ENCODE measurements at places on chromosomes 12 and 14. TPM values are rescaled to one million over a fixed set of nuclear protein-coding genes. Genes with fewer than 3 reads are reported as not detected.

The KRT6A gene
- total RNA-seq: 0.95 TPM

DNA sequence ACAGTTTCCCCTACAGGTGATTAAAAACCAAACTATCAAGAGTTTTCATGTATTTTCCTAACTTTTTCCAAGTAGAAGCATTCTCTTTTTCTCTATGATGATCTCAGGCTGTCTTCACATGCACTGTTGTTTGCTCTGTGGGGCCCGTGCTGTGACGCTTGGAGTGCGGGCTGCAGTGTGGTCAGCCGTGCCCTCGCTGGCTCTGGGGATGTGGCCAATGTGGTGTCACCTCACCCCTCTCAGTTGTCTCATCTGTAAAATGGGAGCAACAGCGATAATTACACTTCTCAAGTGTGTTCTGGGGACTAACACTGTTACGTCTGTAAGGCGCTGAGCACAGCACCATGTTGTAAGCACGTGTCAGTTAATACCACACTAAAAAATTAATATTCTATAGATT is 28.6 kb downstream of the DDX51 start:
- no peak for DNase-seq
- no peak overlapping the region for H3K4me3 ChIP-seq

The ENDOU gene
- total RNA-seq: not detected

DNA sequence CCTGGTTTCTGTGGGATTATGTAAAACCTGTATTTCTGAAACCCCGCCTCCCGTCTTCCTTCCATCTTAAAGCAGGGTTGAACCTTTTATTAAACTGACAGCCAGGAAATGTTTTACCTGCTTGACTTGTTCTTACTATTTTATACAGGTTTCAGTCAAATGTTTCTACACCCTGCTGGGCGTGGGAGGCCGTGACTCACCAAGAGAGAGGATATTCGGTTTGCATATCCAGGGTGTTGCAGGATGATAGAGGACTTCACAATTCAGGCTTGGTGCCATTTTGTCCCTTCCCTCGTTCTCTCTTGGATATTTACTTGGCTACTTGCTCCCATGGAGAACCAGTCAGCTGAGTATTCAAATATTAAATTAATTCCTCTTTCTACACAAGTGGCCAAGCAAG is 69.7 kb downstream of the ARF6 start:
- H3K27me3 ChIP-seq: no peaks in the 10 kb centered on the region
- H3K27ac ChIP-seq: no peak overlapping the region
- H3K4me3 ChIP-seq: no peak overlapping the region
- no peak for DNase-seq
- peaks cover 7% of the 10 kb centered on the region for H3K4me1 ChIP-seq

- no peak overlapping the region for H3K27ac ChIP-seq
- no peak overlapping the region for H3K4me3 ChIP-seq
- H3K27me3 ChIP-seq: no peaks in the 10 kb centered on the region
- DNase-seq: no peak
- no peaks in the 10 kb centered on the region for H3K36me3 ChIP-seq
Observed at GRCh38 chr12:87253157-87253556, 776.0 kb downstream of the C12orf50 start.

GRCh38 chr14:95515596-95516552 is 576 bp downstream of the SYNE3 start:
- H3K4me1 ChIP-seq: peaks cover 49% of the 10 kb centered on the region
- H3K4me3 ChIP-seq: peak overlapping the region; percentile 60
- no peak overlapping the region for H3K27ac ChIP-seq
- DNase-seq: peak; percentile 27
- no peaks in the 10 kb centered on the region for H3K36me3 ChIP-seq

The POTEM gene
- total RNA-seq: not detected

DNA sequence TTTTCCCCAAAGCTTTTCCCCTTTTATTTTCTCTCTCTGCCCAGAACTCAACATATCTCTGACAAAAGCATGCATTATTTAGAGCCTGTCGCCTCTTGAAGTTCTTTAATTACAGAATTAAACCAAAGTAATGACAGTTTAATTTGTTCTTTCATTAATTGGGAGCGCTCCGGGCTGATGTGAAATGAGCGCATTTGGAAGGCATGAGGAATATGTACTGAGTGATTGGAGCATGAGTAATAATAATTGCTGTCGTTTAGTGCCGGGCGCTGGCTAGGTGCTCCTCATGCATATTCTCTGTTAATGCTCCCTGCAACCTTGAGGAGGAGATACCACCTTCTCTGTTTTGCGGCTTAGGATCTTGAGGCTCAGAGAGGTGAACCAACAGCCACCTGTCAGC is 120.5 kb downstream of the SLC25A47 start:
- peak; percentile 64 for DNase-seq
- H3K4me3 ChIP-seq: no peak overlapping the region
- peaks cover 44% of the 10 kb centered on the region for H3K4me1 ChIP-seq
- no peaks in the 10 kb centered on the region for H3K36me3 ChIP-seq

The GPR132 gene
- 2.2 TPM for total RNA-seq

DNA sequence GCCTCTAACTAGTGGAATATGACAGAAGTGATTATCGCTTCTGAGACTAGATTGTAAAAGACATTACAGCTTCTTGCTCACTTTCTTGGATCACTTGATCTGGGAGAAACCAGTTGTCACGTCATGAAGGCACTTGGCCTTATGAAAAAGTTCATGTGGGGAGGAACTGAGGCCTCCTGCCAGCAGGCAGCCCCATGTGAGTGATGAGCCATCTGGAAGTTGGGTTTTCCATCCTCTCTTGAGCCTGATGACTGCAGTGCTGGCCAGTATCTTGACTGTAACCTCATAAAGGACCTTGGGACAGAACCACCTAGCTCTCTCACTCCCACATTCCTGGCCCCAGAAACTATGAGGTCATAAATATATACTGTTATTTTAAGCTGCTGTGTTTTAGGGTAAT is 28.0 kb downstream of the TTLL5 start:
- peaks cover 13% of the 10 kb centered on the region for H3K36me3 ChIP-seq
- H3K4me3 ChIP-seq: no peak overlapping the region
- H3K4me1 ChIP-seq: no peaks in the 10 kb centered on the region
- no peaks in the 10 kb centered on the region for H3K27me3 ChIP-seq
- peak; percentile 26 for DNase-seq

GRCh38 chr12:127290251-127290650 is 976.7 kb upstream of the TMEM132C start:
- no peak overlapping the region for H3K27ac ChIP-seq
- DNase-seq: no peak
- no peak overlapping the region for H3K4me3 ChIP-seq
- no peaks in the 10 kb centered on the region for H3K27me3 ChIP-seq
- H3K4me1 ChIP-seq: peaks cover 7% of the 10 kb centered on the region

- no peaks in the 10 kb centered on the region for H3K36me3 ChIP-seq
- no peak overlapping the region for H3K4me3 ChIP-seq
- DNase-seq: no peak
- H3K4me1 ChIP-seq: no peaks in the 10 kb centered on the region
- H3K27me3 ChIP-seq: no peaks in the 10 kb centered on the region
Observed at GRCh38 chr12:131547555-131547954, 163.3 kb upstream of the SFSWAP start.

The GUCY2C gene
- 0.09 TPM for total RNA-seq

GRCh38 chr12:28083840-28084678 is 106.2 kb upstream of the CCDC91 start:
- no peak for DNase-seq
- H3K36me3 ChIP-seq: no peaks in the 10 kb centered on the region

GRCh38 chr12:123115409-123116121 is 35.3 kb downstream of the PITPNM2 start:
- H3K27me3 ChIP-seq: no peaks in the 10 kb centered on the region
- peak; percentile 97 for DNase-seq
- no peaks in the 10 kb centered on the region for H3K36me3 ChIP-seq
- peak overlapping the region; percentile 17 for H3K27ac ChIP-seq

DNA sequence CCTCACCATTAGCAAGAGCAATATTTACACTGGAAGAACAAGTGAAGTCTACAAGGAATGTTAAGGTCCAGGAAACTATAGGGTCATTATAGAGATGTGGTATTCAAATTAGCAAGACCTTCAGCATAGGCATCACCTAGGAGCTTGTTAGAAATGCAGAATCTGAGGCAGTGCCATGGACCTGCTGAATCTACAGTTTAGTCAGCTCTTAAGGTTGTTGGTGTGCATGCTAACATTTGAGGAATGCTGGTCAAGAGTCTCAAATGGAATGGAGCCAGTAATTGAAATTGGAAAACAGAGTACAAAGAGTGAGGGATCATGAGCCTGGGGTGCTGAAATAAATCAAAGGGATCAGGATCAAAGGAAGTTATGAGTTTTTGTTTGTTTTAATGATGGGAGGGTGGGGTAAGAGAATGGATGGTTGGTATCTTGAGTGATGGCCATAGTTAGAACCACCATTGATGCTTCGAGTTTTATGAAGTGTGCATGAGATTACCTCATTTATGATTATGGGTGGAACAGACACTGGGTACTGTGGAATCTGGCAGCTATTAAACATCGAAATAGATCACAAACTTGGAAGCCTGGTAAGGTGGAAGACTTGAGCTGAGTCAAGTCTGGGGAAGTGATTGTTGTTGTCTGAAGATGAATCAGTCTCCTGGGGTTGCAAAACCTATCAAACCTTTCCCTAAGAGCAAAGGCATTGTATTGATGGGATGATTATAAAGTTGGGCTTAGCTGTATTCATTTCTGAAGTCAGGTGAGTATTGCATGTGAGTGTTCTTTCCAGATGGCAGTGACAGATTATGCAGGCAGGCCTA is 323.3 kb upstream of the E2F7 start:
- no peaks in the 10 kb centered on the region for H3K4me1 ChIP-seq
- no peak overlapping the region for H3K4me3 ChIP-seq
- peak; percentile 44 for DNase-seq

DNA sequence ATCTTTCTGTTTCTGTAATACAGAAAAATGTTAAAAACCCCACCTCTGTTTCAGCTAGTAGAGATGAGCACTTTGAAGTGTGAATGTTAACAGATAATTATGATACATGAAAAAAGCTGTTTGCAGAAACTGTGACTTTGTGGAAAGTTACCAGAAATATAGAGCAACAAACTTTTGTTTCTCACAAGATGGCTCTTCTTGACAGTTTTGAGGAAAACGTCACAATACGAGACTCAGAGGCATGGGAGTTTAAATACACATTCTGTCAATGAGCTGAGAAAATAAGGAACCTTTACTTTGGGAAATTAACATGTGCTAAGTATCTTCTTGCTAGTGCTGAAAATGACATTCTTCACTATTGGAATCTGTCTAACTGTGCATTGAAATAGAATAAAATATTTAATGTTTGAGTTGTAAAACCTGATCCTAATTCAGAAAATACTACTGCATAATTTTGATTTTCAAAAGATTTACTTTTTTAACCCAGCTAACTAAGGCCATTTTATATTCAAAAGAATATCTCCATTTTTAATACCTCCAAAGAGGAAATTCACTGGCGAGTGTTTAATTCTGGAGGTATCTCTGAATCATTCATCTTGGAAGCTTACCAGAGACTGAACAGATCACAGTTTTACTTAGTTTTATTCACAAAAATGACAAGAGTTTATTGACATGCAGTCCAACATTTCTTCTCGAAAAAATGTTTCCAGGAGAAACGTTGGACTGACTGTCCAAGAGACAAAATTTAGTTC is 308.9 kb upstream of the LRFN5 start:
- H3K4me3 ChIP-seq: no peak overlapping the region
- H3K27ac ChIP-seq: no peak overlapping the region
- DNase-seq: peak; percentile 1
- no peaks in the 10 kb centered on the region for H3K27me3 ChIP-seq

DNA sequence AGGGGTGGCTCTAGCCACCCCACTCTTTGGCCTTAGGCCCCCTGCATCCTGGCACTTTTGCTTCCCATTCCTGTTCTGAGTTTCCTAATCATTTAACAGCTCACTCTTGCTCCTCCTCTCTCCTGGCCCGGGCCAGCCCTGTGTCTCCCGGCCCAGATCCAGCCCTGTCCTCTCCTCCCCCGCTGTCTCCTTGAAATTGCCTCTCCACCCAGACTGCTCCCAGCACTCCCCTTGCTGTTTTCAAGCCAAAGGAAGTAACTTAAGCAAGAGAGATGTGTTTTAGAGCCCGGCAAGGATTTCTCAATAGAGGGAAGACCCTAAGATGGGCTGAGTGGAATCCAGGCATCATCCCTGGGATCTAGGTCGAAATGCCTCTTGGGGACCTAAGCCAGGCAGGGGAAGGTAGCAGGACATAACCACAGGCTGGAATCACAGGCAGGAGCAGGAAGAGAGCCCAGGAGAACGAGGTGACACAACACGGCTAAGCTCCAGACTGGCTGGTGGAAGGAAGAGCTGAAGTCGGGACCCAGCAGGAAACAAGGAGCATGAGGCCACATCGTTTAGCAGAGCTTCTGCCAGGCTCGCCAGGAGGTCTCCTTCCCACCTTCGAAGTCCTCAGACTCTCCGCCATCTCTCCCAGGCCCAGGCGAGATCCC is 2.0 kb upstream of the LRP1-AS start:
- peaks cover 31% of the 10 kb centered on the region for H3K36me3 ChIP-seq
- no peak overlapping the region for H3K4me3 ChIP-seq
- DNase-seq: no peak
- peaks cover 50% of the 10 kb centered on the region for H3K4me1 ChIP-seq

GRCh38 chr14:69317102-69317755 is 57.3 kb downstream of the GALNT16 start:
- H3K4me3 ChIP-seq: no peak overlapping the region
- no peaks in the 10 kb centered on the region for H3K36me3 ChIP-seq
- peaks cover 10% of the 10 kb centered on the region for H3K4me1 ChIP-seq
- DNase-seq: peak; percentile 99

DNA sequence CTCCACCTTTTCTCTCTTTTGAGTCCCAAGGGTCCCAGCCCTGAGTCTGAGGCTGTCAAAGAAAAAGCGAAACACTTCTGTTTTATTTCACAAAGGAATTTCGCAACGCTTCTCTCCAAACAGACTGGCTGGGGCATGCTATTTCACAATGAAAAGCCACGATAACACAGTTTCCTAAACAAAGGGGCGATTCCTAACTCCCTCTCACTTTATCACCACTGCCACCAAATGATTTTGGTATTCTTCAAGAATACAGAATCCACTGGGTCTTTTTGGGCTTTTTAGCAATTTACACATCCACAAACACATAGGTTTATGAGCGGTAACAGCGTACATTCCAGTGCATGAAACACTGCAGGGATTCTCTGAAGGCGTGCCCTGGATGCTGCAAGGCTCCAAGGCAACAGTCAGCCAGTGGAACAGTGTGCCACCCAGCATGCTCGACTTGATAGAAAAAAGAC is 161.2 kb downstream of the DAD1 start:
- H3K27ac ChIP-seq: no peak overlapping the region
- H3K4me1 ChIP-seq: peaks cover 29% of the 10 kb centered on the region
- no peaks in the 10 kb centered on the region for H3K36me3 ChIP-seq
- peak overlapping the region; percentile 37 for H3K4me3 ChIP-seq
- H3K27me3 ChIP-seq: peaks cover 11% of the 10 kb centered on the region

The PIK3C2G gene
- not detected for total RNA-seq

DNA sequence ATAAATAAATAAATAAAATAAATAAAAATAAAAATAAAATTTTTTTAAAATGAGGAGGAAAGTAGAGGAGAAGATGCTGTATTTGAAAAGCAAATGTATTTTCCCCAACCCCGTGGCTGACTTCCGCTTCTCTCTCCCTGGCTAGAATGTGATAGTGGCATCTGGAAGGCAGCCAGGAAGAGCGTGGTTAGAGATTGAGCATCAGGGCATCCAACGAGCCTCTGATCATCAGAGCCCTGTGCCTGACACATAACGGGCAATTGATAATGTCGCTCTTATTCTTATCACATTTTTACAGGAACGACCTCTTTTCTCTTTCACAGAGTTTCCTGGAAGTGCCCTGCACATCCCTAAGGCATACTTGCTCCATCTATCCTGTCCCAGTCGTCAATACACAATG is 496.9 kb upstream of the TMEM132C start:
- no peak for DNase-seq
- H3K4me1 ChIP-seq: no peaks in the 10 kb centered on the region

Data from astrocyte (in vitro differentiated cells and primary cell).